Activated CD4-positive, alpha-beta T cell treated with anti-CD3 and anti-CD28 coated beads, Interleukin-2, amount 50 U/mL, for 48 hours (primary cell): ENCODE measurements at places on chromosomes 11 and 22.

DNA sequence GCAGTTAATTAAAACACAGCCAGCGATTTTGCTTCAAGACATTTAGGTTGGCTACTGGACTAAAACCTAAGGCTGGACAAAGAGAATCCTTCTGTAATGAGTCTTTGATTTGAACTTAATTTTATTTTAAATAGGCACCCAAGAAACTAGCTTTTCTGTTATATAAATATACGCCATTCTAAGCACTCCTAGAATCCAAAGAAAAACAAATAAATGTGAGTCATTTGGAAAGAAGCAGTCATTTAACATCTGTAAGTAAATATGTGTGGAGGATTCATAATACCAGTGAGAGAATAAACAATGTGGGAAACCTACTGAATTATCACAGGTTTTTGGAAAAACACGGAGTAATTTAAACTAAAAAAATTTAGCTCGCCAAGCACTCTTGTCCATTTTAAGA is 1.2 kb upstream of the TECTA start:
- DNase-seq = no peak

- no peak for DNase-seq
These were observed 252.1 kb downstream of the SBF2 start for GRCh38 chr11:10041748-10042446.

- DNase-seq = no peak
These were observed 534.2 kb upstream of the ANO5 start for GRCh38 chr11:21658654-21659193.

DNA sequence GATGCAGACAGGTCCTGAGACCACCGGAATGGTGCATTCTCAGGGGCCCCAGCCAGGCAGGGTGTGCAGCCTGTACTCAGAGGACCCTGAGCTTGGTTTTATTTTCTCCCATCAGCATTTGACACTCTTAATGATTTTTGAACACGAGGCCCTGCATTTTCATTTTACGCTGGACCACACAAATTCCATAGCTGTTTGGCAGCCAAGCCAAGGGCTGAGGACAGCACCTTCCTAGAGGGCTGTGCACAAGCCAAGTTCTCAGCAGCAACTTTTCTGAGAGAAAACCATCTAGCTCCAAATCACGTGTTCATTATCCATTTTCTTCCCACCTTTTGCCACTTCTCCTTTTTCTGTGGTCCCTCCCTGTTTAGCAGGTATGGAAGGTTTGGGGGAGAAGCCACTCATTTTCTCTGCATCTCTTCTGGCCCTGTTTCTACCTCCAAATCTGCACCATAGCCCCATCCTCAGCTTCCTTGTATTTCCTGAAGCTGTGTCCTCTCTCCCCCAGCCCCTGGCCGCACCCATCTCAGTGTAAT is 60.4 kb downstream of the TRAF6 start:
- DNase-seq = no peak

GRCh38 chr11:45616802-45617549 is 48.4 kb downstream of the CHST1 start:
- no peak for DNase-seq

DNA sequence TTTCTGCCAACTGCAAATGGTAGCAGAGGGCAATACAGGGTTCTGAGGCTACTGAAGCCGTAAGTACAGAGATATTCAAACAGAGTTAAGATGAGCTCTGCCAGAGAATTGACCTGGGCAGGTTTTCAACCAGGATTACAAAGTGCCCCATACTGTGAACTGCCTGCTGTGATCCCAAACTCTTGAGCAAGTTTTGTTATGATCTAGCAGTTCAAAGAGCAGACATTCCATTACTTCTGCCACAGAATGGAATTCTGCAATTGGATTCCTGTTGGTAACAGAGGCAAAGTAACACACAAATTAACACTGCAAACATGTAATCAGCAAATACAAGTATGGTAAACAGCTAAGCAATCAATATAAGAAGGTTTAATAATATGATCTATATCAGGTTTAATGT is 31.2 kb downstream of the ALG9 start:
- DNase-seq = no peak

DNA sequence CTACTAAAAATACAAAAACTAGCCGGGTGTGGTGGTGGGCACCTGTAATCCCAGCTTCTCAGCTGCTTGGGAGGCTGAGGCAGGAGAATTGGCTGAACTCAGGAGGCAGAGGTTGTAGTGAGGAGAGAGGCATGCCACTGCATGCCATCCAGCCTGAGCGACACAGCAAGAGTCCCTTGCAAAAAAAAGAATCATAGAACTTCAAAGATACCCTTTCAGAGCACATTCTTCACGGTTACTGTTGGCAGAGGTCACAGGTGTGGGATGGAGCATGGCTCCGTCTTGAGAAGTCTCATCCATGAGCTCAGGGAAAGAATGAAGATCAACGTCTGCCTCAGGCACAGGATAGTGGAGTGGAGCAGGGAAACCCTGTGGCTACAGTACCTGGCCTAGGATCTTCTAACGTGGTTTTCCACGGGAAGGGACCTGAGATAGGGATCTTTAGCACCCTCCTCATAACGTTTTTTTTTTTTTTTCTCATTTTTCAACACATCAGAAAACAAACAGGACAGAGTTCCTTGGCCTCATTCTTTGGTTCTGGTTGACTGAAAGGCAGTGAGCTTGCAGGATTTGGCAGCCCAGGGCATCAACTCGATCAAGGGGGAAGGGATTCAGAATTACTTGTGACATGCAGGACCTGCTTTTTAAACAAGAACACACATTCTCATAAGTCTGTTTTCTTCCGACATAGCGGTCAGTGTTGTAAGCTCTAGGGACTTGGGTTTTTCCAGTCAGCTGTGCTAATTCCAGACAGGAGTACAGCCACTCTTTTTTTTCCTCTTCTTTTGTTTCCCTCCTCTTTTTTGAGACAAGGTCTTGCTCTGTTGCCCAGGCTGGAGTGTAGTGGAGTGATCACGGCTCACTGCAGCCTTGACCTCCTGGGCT is 22.8 kb downstream of the F2 start:
- DNase-seq = no peak

DNA sequence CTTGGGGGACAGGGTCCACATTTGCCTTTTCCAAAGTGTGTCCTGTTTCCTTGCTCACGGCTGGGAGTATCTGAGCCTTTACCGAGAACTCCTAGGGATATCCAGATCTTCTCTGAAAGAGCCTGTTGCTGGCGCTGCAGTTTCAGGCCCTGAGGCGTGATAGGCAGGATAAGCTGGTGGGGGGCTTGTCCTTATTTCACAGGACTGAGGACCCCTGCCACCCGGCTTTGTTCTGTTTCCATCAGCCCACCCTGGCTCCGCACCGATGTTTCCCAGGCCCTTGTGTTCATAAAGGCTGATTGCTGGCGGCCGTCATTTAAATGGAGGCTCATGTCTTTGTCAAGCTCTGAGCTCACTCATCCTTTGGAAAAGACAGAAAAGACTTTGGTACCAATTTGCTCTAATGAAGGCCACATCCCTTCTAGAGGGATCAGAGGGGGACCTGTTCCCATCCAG is 9.4 kb upstream of the NPTXR start:
- DNase-seq = no peak

DNA sequence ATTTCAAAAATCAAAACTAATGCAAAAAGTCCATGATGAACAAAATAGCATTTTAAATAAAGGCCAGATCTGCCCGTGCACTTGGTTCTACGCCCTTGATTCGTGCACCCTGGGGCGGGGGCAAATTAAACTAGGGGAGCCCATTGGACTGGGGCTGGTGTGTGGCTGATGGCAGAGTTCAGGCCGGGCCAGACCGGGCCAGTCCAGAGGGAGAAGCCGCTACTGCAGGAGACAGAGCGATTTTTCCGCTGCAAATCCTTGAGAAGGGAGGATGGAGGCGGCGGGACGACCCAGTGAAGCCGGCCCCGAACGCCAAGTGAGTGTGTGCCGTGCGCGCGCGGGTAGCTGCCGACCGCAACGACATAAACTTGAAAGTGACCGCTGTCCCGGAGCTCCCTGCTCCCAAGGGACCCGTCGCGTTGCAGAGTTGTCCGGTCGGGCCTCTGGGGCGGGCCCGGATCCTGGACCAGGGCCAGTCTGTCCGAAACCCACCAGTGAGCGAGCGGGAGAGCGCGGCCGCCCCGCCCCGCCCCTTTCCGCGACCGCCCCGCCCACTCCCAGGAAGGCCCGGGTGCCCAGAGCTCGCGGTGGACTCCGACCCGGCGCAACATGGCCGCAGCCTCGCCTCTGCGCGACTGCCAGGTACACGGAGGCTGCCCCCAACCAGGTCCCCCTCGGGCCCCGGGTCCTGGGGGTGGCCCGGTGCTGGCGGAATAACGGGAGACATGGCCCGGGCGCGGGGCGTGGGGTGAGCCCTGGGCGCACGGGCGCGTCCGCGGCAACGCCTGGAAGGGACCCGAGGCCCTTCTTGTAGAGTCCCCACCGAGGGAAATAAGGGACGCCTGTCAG is at the start of gene TTC38:
Gene TTC38 (plus strand): TSS at position 578 of the 849 bp plus-strand sequence. CDS start 32 bp downstream, at position 610.
- DNase-seq = peak; percentile 60

GRCh38 chr22:30665786-30666185 is 1.9 kb downstream of the DUSP18 start:
- DNase-seq = no peak

GRCh38 chr11:8011981-8012444 is 24.9 kb downstream of the EIF3F start:
- no peak for DNase-seq

GRCh38 chr11:126707498-126707897 is 293.1 kb downstream of the KIRREL3 start:
- DNase-seq = no peak

- DNase-seq = no peak
These were observed 15.7 kb upstream of the TYR start for GRCh38 chr11:89161949-89162348.

GRCh38 chr11:123268156-123268555 is 73.1 kb upstream of the CLMP start:
- DNase-seq = no peak

DNA sequence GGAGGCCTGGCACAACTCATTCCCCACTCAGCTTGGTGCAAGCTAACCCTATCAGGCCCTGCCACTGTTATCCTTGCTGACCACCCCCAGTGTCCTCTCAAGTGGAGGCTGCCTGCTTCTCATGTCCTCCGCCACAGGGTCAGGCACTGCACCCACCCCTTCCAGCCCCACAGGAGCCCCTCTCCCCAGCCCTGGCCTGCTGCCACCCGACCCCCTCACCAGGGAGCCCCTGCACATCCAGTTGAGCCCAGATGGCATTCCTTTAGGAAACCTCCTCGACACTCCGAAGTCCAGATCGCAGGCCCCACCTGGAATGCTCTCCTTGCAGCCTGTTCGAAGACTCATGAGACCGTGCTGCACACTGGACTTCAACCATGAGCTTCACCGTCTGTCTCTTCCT is 28.0 kb upstream of the IL17RA start:
- no peak for DNase-seq

DNA sequence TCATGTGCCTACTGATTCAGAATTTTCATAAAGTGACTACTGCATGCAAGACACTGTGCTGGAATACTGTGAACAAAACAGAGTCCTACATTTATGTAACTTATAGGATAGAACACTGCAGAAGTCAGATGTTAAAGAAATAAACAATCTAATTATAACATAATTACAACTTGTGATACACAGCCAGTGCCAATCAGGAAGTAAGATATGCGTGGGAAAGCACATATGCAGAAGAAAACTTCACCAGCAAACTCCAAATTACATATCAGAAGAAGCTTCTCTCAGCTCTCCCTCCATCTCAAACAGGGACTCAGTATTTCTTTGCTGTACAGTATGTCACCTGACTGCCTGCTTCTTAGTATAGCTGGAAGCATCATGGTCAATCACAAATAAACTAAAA is 37.4 kb downstream of the PAK1 start:
- DNase-seq = no peak

DNA sequence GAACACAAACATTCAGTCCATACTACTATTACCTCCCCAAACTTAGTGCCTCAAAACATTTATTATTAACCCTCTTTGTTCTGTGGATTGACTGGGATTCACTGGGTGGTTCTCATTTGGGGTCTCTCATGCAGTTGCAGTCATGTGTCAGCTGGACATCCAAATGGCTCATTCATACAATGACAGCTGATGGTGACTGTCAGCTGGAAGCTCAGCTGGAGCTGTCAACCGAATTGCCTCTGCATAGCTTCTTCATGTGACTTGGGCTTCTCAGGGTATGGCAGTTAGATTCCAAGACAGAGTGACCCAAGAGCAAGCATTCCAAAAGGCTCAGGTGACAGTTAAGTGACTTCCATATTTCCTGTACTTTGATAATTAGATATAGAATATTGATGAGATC is 85.2 kb downstream of the CCDC34 start:
- DNase-seq = no peak

GRCh38 chr11:12195768-12196167 is 85.4 kb downstream of the MICAL2 start:
- peak; percentile 67 for DNase-seq

- DNase-seq = peak; percentile 52
These were observed 1.0 kb downstream of the CCDC85B start for GRCh38 chr11:65891219-65892136.

DNA sequence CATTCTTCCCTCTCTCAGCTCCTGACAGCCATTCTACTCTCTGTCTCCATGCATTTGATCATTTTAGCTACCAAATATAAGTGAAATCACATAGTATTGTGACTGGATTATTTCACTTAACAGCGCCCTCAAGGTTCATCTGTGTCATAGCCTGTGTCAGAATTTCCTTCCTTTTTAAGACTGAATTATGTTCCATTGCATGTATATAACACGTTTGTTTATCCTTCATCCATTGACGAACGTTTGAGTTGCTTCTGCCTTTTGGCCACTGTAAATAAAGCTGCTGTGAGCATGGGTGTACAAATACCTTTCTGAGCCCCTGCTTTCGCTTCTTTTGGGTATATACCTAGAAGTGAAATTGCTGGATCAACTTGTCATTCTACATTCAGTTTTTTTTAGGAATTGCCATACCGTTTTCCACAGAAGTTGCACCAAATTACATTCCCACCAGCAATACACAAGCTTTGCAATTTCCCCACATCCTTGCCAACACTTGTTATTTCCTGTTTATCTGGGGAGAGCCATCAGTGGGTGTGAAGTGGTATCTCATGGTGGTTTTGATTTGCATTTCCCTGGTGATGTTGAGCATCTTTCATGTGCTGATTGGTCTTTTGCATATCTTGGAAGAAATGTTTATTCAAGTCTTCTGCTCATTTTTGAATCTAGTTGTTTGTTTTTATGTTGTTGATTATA is 17.5 kb downstream of the GLB1L2 start:
- no peak for DNase-seq

GRCh38 chr11:910589-911030 is at the start of gene CHID1:
CHID1 (minus strand) TSS chr11:910810; CDS start chr11:904816, 5,994 bp downstream.
- DNase-seq = peak; percentile 88

GRCh38 chr11:112611771-112612170 is 349.4 kb upstream of the NCAM1 start:
- no peak for DNase-seq

DNA sequence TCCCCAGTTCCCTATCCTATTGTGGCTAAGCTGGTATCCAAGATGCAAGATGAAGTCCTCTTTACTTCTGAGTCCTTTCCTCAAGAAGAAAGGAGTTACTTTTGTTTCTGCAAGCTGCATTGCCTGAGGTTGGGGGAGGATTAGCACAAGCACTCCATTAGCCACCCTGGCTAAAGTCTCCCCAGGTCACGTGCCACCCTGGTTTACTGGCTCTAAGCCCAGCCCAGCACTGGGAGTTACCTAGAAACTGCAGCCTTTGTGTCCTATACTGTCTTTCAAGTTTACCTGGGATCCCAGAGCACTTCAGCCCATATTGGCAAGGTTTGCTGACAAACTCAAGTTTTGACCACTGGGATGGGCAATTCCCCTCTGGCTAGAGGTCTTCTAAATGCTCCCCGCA is 78.4 kb upstream of the DBX1 start:
- DNase-seq = no peak

- no peak for DNase-seq
These were observed 275.6 kb downstream of the BRD1 start for GRCh38 chr22:49551897-49552614.

- DNase-seq = no peak
These were observed 115.8 kb upstream of the FGF3 start for GRCh38 chr11:69934861-69935494.

- no peak for DNase-seq
These were observed 116.1 kb downstream of the UVRAG start for GRCh38 chr11:75931124-75931523.
